ENCODE measurements at places on chromosomes 4 and X.

DNA sequence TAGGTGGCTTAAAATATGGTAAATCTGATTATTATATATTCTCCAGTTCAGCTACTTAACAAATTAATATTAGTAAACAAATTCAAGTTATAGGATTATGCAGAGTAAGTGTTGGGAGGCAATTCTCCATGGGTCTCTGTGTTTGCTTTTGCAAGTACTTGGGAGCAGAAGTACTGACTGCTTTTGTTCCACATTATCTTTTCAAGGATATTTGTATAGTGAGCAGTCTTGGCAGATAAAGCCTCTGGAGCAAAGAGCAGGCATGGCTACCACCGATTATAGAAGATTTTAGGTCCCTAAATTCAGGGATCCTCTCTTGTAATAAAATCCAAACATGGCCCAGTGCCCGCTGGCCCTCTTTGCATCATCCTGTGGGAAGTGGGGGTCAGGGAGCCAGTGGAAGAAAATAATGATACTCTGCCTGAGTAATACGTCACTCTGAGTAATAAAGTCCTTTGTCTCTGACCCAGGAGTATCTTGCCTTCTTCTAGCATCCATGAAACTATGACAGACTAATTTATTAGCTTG, 23.2 kb downstream of the NDNF start:
- DNase-seq: no peak

DNA sequence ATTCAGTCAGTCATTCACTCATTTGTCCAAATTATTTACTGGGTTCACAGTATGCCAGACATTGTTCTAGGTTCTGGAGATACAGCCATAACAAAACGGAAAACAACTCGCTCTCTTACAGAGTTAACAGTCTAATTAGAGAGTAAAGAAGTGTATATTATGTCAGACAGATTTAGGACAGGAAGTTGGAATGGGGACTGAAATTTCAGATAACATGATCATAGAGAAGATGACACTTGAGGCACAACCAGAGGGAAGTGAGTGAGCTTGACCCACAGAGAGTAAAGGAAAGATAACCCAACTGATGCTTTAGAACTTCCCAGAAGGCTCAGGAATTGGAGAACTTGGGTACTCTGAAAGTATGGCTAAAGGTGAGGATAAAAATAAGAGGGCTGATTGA, 139.4 kb downstream of the ZAR1 start:
- no peak for DNase-seq

- no peak for DNase-seq
These were observed 57.5 kb upstream of the WDR1 start for GRCh38 chr4:10173754-10174749.

- DNase-seq: no peak
These were observed 151.9 kb upstream of the PLAC1 start for GRCh38 chrX:134810211-134810610.

- peak; percentile 40 for DNase-seq
These were observed 7.5 kb upstream of the SETD7 start for GRCh38 chr4:139563515-139563914.

- peak; percentile 49 for DNase-seq
These were observed 532 bp downstream of the ZNF827 start for GRCh38 chr4:145937971-145938611.

DNA sequence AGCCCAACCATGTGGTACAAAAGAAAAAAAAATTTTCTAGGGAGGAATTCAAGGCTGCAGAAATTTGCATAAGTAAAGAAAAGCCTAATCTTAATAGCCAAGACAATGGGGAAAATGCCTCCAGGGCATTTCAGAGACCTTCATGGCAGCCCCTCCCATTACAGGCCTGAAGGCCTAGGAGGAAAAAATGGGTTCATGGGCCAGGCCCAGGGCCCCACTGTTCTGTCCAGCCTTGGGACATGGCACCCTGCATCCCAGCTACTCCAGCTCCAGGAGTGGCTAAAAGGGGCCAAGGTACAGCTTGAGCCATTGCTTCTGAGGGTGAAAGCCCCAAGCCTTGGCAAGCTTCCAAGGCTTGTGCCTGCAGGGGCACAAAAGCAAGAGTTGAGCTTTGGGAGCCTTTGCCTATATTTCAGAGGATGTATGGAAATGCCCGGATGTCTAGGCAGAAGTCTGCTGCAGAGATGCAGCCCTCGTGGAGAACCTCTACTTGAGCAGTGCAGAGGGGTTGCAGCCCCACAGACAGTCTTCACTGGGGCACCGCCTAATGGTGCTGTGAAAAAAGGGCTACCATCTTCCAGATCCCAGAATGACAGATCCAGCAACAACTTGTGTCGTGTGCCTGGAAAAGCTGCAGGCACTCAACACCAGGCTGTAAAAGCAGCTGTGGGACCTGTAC, 111.0 kb downstream of the ANXA10 start:
- DNase-seq: no peak

- DNase-seq: no peak
These were observed 24.3 kb downstream of the CXCL13 start for GRCh38 chr4:77629885-77630284.
